ENCODE measurements at places on chromosomes 4 and X.

DNA sequence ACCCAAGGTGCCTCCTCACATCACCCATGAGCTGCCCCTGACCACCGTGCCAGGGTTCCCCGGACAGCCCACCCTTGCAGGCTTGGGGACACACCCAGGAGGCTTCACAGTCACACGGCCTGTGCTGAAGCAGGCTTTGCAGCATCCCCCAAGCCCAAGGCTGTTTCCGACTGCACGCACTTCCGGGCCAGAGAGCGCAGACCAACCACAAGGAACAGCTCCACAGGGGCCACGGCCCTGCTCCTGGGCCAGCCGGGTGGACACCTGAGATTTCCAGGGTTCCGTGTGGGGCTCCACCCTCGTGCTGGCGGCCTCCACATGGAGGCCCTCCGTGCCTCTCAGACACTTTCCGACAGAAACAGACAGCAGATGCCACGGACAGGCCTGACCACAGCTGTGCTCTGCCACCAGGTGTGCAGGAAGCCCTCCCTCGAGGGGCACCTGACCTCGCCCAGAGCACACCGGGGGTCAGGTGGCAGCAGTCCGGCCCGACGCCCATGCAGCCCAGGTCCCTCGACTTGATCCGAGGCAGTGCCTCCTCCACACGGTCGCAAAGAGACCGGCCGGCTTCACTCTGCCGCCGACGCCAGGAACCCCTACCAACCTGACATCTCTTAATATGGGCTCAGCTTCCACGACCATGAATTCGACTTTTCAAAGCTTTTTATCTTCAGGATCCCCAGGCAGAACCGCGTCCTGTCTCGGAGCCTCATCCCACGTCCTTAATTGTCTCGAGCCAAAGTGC is 8.0 kb downstream of the CTBP1 start:
- DNase-seq: no peak

DNA sequence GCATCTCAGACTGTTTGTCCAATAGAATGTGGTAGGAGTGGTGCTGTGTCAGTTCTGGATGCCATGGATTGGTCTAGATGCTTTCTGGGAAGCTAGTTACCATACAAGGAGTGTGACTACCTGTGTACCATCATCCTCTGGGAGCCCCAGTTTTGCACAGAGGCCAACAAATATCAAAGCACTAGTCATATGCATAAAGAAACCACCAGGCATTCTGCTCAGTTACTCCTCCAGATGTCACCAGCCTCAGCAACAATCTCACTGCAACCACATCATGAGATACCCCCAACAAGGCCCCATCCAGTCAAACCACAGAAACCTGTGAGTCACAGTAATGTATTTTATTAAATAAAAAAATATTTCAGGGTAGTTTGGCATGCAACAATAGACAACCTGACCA is 435.8 kb upstream of the CPEB2 start:
- no peak for DNase-seq

DNA sequence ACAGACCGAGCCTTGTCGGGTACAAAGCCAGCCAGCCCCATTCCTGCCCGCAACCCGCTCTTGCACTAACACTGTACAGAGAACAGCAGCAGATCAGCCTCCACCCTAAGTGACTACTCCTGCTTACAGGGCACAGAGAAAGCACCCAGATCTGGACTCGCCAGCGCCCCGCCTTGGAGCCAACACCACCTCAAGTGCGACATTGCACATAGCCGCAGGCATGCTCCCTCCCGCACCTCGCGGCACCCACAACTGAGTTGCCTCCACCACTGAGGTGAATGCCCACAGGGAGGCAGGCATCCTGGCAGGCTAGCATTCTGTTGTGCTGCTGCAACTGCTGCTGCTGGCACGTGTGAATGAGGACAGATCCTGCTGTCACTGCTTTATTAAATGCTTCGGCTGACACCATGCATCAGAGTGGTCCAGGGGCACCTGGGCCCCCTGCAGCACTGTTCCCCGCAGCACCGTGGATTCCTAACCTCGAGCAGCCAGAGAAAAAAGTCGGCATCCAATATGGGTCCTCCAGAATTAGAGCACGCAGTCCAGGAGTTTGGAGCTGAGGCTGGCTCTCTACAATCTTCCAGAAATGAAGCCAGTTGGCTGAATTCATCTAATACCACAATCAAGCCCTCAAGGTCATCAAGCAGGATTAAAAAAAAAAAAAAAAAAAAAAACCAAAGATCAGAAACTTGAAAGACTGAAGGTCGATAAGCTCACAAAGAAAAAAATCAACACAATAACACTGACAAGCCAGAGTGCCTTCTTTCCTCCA is 352.9 kb downstream of the GASK1B start:
- DNase-seq: no peak

DNA sequence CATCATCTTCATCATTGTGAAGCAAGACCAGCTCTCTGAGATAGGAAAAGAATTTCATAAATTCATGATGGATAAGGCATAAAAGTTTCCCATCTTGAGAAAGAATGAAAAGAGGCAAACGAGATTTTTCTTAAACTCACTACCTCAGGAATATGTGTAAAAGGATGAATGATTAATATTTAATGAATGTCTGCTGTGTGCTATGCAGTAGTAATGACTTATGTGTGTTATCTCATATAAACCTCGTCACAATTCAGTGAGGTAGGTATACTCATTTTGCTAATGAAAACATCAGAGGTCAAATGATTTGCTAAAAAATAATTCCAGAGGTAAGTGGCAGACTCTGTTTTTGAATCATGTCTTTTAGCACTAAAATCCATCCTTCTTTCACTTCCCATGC is 42.6 kb upstream of the GYPA start:
- no peak for DNase-seq

All from activated gamma-delta T cell treated with anti-CD3 and anti-CD28 coated beads, Interleukin-2, amount 50 U/mL, for 16 hours (primary cell).